ENCODE measurements at places on chromosomes 12 and 14.

DNA sequence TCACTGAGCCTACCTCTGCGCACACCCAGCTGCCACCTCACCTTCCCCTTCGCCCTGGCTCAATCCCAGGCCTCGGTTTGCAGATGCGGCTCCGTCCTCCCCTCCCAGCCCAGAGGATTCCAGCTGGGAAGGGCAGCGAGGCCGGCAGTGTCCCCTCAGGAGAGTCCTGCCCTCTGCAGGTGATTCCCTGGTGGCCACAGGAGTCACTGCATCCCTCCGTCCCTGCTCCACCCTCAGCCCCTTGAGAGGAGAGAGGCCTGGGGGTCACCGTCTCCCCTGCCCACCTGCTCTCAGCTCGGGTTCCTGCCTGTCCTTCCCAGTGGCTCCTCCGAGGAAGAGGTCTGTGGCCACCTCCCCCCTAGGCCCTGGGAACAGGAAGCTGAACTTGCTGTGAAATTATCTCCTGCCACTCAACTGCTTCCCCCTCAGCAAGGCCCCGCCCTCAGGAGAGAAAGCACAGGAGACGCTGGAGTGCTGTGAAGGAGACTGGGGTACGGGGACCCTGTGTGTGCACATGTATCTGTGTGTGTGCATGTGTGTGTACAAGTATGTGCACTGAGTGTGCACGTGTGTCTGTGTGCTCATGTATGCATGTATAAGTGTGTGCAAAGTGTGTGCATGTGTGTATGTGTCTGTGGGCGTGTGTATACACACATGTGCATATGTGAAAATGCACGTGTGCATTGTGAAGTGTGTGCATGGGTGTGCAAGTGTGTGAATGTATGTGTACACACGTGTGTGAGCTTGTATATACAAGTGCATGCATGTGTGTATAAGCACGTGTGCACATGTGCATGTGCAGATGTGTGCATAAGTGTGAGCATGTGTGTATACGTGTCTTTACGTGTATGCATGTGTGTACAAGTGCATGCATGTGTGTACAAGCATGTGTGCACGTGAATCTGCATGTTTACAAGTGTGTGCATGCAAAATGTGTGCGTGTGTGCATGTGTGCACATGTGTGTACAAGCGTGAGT lies 13.2 kb upstream of the GALNT9 start:
- DNase-seq = no peak

GRCh38 chr14:92719890-92720323 lies 28.5 kb downstream of the LGMN start:
- no peak for DNase-seq

GRCh38 chr12:84741692-84742091 lies 170.9 kb downstream of the SLC6A15 start:
- DNase-seq = no peak

- no peak for DNase-seq
Observed at GRCh38 chr12:71592841-71593240, 70.8 kb downstream of the ZFC3H1 start.

DNA sequence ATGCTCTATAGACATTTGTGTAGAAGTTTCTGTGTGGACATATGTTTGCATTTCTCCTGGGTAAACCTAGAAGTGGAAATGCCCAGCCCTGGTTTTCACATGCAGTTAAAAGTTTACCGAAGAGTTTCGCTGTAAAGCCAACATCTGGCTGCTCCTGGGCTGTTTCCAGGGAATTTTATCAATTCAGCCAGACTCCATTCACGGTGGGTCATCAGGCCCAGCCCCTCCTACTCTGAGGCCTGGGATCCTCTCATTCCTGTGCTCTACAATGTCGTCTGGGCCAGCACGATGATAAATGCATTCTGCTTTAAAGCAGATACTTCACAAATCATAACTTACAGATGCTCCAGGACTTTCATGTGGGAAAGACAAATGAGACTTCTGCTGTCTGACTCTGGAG lies 7.1 kb downstream of the NUAK1 start:
- DNase-seq = no peak

DNA sequence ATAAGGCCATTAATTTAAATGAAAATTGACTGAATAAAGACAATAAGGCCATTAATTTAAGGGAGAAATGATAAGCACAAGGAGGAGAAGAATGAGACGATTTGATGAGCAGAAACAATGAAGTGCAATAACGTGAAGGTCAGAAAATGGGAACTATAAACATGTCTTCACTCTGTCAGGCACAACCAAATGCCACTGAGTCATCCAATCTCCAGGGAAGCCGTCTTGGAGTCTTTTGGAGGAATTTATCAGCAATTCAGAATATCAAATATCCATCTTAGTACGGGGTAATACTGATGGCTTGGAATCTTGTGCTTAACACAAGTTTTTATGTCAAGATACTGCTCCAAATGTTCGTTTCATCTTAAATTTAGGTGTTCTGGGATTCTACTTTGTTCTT lies 159.9 kb downstream of the CAPZA3 start:
- no peak for DNase-seq

DNA sequence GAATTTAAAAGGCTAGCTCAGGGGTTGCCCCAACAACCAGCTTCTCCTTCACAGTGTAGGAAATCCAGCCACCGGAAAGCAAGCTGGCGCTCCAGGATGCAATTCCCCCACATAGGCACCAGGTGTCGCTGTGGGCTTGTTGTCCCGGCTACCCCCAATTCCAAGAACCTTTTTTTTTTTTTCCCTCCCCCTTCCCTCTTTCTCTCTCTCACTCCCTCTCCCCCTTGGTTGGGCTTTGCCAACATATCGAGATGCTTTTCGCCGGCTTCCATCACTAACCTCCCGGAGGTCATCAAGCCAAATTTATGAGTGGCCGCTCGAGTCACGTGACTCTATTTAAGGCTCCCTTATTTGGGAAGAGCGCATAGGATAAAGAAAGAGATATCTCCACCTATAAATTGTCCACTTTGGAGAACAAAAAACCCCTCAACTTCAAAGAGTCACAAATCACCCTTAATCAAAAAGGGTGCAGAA lies at the start of gene HOXC5:
Gene HOXC5, plus strand, starts transcription at position 424 of the 474 bp plus-strand sequence. CDS start 73 bp downstream, outside the sequence.
- DNase-seq = peak; percentile 35

- DNase-seq = no peak
Observed at GRCh38 chr14:95320955-95321600, 1.4 kb upstream of the CLMN start.

- no peak for DNase-seq
Observed at GRCh38 chr12:67720351-67720856, 71.9 kb downstream of the DYRK2 start.

GRCh38 chr14:23117371-23118020 lies 1.6 kb downstream of the CEBPE start:
- DNase-seq = no peak

Data from NCI-H1436 (cell line).